ENCODE measurements at places on chromosomes 2 and 18.

GRCh38 chr2:152694161-152694661 lies 23.1 kb downstream of the PRPF40A start:
- DNase-seq, result no peak

DNA sequence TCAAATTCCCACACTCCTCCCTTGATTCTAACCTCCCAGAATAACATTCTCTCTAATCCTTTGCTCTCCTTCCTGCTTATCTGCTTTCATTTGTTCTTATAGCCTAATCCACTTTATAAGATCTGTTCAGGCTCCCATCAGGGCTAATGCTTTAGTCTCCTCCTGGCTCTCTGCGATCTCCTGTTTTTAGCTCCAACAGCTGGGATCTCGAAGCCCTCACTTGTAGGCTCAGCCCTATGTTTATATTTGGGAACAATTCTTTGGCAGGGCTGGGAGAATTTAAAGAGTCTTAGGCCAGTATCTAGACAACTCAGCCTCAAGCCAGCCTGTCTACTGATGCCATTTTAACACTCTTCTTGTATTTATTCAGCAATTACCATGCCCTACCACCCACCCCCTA lies 27.2 kb upstream of the RAPH1 start:
- no peak for DNase-seq

DNA sequence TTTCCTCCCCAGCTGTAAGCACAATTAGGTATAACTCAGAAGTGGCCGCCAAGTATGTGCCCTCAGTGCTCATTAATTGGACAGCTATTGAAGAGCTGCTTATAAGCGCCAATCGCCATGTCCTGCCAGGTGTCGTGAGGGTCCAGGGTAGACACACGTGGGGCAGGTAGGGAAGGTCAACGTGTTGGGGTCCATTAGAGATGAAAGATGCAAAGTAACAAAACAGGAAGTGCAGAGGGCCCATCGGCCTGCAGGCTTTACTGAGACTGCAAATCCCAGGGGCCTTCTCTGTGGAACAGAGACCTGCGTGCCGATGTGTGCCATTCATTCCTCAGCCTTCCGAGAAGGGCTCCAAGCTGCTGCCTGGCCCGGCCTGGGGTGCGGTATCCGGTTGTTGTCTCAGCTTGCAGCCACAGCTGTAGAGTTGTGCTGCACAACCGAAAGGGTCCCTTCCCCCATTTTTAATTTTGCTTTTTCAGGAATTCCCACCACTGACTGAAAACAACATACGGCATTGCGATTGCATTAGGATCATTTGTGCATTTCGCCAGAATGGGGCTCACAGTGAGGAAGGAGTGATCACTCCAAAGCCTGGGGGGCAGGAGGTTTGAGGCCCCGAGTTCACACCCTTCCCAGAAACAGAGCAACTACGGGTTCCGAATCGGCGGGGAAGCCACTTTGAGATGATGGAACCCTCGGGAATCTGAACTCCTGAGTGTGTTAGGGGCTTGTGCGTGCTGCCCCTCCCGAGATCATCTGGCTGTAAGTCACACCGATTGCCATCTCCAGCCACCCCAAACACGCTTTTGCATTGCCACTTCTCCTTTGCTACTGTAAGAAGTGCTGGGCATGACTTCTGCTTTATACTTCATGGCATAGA lies 94.3 kb downstream of the TSHZ1 start:
- DNase-seq, result no peak

DNA sequence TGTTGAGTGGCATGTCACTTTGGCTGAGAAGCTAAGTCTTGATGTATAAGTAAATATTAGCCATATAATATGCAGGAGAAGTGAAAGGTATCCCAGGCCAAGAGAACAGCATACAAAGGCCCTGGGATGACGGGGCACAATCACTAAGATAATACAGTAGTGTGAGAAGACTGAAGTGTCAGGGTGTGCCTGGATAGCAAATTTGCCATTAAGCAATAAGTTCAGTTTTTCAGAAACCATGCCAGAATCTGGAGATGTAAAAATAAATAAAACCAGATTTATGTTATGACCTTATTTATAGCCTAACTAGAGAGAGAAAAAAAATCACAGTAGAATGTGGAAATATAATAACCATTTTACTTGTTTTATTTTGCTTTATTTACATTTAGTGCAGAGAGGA lies 1858.7 kb upstream of the CELF4 start:
- DNase-seq, result no peak

GRCh38 chr18:6370886-6371635 lies 43.6 kb downstream of the L3MBTL4 start:
- no peak for DNase-seq

DNA sequence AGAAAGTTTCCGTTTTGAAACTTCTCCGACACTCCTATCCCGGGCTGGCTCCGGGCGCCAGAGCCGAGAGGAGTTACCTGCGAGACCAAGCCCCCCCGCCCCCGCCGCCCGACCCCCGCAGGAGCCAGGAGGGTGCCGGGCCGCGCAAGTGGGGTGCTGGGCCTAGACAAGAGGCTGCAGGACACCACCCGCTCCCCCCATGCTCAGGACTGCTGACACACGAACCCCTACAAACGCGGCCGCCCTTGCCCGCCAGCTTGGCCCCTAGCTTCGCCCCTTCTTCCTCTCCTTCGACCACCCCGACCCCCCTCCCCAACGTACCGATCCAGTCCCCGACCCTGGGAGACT lies 497 bp downstream of the PLA2R1 start:
- DNase-seq, result no peak

DNA sequence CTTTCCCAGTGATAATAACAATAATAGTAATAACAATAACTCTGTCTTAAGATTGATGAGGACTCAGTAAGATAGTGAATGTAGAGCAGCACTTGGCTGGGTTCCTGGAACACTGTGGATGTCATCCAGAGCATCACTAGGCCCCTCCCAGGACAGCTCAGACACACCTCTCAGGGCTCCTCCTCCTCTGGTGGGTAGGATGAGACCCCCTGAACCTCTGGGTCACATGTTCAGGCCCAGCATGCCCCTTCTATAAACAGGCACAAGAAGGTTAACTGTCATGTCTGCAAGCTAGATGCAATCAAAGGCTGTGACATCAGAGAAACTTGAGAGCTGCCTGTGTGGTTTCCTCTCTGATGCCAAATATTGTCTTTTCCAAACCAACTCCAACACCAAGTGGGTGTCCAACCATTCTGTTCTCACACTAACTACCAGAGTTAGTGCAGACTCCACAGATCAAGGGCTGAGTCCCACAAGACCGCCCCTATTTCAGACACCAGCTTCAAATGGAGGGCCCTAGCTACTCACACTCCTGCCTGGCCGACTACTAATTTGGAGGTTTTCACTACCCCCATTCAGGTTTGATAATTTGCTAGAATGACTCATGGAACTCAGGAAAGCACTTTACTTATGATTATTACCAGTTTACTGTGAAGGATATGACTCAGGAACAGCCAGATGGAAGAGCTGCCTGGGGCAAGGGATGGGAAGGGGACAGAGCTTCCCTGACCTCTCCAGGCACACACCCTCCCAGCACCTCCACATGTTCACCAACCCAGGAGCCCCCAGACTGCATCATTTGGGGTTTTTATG lies 46.4 kb upstream of the BZW1 start:
- DNase-seq, result no peak

GRCh38 chr2:109646961-109647360 lies 32.8 kb downstream of the SOWAHC start:
- DNase-seq, result no peak

GRCh38 chr2:65562890-65563289 lies 130.5 kb upstream of the SPRED2 start:
- DNase-seq, result no peak

GRCh38 chr2:152402780-152403759 lies 68.1 kb downstream of the FMNL2 start:
- DNase-seq, result no peak

DNA sequence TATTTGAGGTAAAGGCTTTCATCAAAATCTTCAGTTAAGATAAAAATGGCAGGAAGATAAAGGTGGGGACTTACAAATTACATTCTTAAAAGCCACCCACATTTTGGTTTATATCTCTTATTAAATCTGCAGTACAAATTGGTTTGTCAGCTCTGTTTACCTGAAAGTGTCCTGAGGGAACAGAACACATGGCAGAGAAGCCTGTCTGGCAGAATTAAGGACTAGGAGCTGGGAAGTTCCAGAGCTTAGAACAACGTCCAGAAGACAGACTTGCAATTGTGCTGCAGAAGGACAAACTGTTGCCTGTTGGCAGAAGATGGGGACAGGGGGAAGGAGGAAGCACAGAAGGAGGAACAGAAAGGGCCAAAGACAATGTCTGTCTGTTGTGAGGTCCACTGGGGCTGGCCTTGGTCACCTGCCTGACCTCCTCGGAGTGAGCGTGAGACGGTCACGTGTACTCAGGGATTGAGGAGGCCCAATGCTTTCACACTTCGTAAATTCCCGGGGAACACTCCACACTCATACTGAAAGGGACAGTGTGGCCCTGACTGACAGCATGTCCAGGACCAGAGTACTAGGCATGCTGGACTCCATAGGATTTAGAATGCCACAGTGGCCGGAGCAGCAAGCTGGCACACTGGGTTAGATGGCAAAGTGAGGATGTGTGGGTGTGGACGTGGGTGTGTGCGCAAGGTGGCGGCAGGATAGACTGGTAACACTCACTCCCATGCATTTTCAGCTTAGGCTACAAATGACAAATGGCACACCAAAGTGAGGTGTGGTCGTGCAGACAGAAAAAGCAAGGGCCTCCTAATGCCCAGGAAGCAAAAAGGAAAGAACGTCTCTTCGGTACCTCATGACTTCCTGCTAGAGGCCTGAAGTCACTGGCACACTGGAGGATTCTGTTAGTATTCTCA lies 210.9 kb upstream of the REV1 start:
- no peak for DNase-seq

DNA sequence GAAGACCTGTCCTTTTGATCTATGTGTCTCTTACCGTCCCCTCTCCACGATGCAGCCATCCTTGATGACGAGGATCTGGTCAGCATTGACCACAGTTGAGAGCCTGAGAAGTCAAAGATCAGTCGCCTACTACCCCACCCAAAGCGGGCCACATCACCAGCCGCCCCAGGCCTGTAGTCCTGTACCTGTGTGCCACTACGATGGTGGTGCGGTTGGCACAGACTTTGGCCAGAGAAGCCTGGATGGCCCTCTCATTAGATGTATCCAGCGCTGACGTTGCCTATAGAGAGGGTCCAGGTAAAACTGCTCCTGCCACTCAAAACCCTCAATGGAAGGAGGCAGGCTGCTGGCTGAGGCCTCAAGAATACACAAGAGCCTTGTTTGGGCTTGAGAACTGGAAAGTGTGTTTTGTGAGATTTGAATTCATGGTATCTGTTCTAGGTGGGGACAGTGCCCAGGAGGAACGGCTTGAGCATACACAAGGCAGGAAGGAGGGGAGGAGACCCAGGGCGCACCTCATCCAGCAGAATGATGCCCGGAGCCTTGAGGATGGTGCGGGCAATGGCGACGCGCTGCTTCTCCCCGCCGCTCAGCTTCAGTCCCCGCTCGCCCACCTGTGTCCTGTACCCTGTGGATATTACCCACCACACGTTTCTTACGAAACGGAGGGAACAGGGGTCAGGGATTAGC lies 3.8 kb downstream of the ZFAND2B start:
- DNase-seq, result no peak

DNA sequence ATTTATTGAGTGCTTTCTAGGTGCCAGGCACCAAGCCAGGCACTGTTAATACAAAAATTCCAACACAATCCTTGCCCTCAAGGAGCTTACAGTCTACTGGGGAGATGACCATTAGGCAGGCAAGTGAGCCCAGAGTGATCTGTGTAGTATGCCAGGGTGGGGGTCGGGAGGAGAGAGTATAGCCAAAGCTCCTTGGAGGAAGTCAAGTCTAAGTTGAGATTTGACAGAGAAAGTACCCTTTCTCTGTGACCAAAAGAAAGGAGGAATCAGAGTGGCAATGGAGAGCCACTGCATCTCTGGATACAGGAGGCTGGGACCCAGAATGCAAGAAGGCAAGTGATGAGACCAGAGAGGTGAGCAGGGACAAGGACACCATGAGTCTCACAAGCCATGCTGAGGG lies 7.5 kb downstream of the ANKRD53 start:
- DNase-seq, result no peak

DNA sequence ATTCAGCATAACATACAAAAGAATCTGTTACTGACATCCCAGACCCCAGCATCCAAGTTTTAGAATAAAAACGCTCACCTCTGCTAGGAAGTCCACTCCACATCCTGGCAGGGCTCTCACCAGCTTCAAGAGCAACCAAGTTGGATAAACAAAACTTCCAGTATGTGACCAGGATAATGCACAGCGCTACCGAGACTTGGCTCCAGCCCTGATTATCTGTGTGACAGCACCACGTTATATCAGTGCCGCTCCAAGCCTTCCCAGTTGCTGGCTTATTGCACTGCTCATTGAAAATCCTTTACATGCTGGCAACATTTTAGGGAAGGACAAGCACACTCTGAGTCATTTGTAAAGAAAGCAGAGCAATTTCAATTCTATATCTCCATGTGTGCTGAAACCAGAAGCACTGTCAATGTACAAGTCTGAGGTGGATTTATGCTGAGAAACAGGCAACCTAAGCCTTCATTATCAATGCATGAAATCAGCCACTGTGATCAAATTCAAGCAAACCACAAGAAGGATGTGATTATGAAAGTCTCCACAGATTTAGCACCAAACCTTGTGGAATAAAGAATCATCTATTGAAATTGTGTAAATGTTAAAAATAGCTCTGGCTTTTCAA lies 115.7 kb downstream of the ZNF385B start:
- DNase-seq, result no peak

DNA sequence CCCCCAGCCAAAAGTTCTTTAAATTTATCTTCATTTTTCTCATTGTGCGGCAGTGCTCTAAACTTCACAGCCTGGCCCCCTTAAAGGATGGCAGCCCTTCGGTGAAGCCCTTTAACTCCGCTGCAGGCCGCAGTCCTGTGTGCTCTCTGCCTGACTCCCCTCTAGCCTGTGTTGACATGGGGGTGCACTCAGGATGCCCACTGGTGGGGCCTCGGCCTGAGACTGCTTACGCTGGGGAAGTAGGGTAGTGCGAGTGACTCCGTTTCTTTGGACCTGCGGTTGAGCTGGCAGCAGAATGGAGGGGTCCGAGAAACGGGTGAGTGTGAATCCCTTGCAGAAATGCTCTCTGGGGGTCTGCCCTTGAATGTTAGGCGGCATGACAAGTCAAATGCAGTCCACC lies 5.6 kb downstream of the RAB12 start:
- DNase-seq, result no peak

DNA sequence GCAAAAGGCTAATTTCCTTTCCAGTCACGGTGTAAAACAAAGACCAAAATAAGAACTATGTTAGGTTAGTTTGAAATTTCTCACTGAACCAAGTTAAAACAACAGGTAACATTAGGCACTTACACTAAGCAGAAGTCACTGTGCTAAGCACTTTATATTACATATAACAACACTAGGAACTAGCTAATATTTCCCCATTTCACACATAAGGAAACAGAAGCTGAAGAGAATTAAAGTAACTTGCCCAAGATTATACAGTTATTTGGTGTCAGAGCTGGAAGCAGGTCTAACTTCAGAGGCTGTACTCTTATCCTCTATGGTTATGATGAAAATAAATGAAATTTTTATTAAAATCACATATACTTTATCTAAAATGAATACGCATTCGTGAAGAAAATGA lies 5.9 kb downstream of the ITSN2 start:
- DNase-seq, result no peak

Measured in T follicular helper cell (primary cell).